Spinal cord (tissue), 10 donors: ENCODE measurements at places on chromosomes 4 and X.

GRCh38 chrX:97938706-97939105 lies 1055.0 kb downstream of the RPA4 start:
- H3K4me1 ChIP-seq, result no peaks in the 10 kb centered on the region
- no peaks in the 10 kb centered on the region for H3K36me3 ChIP-seq
- H3K27me3 ChIP-seq, result peaks cover 2% of the 10 kb centered on the region

DNA sequence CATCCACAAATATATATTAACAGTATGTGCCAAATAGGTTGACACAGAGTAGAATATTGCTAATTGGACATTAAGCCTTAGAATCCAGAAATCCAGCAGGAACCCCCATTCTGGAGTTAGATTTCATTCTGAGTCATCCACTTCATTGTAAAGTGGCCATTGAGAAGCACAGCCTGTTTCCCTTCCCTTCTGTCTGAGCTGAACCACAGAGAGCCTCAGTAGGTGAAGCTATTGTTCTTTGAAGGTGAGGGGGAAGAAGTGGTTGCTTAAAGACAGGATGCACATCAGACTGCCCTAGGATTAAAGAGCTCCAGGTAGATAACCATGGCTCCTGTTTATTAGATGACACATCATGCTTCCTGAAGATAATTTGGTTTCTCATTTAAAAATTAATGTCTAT lies 30.6 kb upstream of the MCF2 start:
- no peak overlapping the region for H3K27ac ChIP-seq
- H3K4me1 ChIP-seq, result no peaks in the 10 kb centered on the region
- peaks cover 2% of the 10 kb centered on the region for H3K27me3 ChIP-seq

GRCh38 chr4:144948421-144948820 lies 149.6 kb downstream of the ANAPC10 start:
- no peaks in the 10 kb centered on the region for H3K36me3 ChIP-seq
- no peak for DNase-seq
- H3K27me3 ChIP-seq, result no peaks in the 10 kb centered on the region
- no peaks in the 10 kb centered on the region for H3K4me1 ChIP-seq
- H3K27ac ChIP-seq, result no peak overlapping the region

DNA sequence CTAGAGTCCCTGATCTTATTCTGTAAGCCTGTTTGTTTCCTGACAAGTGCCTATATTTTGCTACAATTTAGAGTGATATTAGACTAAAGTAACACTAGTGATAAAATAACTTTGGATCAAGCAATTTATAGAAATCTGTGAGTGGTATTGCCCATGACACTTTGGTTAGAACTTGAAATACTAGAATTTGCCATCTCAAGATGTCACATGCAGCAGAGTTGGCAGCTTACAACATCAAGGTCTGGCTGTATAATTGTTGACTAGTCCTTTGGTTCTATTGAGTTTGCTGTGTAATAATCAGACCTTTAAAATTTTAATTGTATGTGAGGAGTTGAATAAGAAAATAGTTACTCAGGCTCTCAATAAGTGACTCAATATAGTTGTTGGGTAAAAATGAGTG lies 167.1 kb downstream of the RAPGEF2 start:
- peak overlapping the region; percentile 6 for H3K4me3 ChIP-seq
- H3K4me1 ChIP-seq, result peaks cover 8% of the 10 kb centered on the region
- no peak for DNase-seq
- H3K27me3 ChIP-seq, result no peaks in the 10 kb centered on the region
- no peak overlapping the region for H3K27ac ChIP-seq
- peaks cover 2% of the 10 kb centered on the region for H3K36me3 ChIP-seq

GRCh38 chr4:173317004-173317403 lies 17.2 kb downstream of the HMGB2 start:
- H3K4me3 ChIP-seq, result no peak overlapping the region
- H3K4me1 ChIP-seq, result no peaks in the 10 kb centered on the region
- no peak overlapping the region for H3K27ac ChIP-seq
- H3K27me3 ChIP-seq, result no peaks in the 10 kb centered on the region
- H3K36me3 ChIP-seq, result peaks cover 8% of the 10 kb centered on the region

DNA sequence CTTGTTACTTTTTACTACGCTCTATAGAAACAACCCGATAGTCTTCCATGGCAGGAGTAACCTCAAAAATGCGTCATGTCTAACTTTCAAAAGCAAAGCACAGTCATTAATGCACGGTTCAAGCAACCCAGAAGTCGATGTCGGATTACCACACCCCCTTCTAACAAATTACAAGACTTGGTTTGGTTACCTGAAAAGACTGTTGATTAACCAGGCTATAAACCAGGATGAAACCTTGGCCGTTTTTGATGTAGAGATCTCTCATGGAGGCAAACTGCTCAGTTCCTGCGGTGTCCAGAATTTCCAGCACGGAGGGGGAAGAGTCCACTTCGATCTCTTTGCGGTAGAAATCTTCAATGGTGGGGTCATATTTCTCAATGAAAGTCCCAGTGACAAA lies 2.4 kb downstream of the RAP2C start:
- DNase-seq, result no peak
- peaks cover 4% of the 10 kb centered on the region for H3K4me1 ChIP-seq
- no peaks in the 10 kb centered on the region for H3K36me3 ChIP-seq
- peak overlapping the region; percentile 59 for H3K4me3 ChIP-seq
- peaks cover 6% of the 10 kb centered on the region for H3K27me3 ChIP-seq
